ENCODE measurements at places on chromosomes 7 and 10.
A peak's percentile ranks its signal among the peaks of the same experiment; 100 is the strongest.

DNA sequence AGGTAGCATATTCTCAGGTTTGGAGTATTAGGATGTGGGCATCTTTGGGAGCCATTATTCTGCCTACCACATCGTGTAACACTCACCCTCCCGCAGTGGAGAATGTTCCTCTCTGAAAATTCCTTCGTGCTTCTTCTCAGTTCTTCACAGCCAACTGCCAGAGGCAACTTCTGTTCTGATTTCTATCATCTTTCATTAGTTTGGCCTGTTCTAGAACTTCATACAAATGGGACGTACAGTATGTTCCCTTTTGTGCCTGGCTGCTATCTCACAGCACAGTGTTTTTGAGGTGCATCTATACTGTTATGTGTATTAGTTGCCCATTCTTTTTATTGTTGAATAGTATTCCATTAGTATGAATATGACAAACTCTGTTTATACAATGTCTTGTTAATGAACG lies 8.9 kb upstream of the SLC26A3 start:
- DNase-seq = no peak

DNA sequence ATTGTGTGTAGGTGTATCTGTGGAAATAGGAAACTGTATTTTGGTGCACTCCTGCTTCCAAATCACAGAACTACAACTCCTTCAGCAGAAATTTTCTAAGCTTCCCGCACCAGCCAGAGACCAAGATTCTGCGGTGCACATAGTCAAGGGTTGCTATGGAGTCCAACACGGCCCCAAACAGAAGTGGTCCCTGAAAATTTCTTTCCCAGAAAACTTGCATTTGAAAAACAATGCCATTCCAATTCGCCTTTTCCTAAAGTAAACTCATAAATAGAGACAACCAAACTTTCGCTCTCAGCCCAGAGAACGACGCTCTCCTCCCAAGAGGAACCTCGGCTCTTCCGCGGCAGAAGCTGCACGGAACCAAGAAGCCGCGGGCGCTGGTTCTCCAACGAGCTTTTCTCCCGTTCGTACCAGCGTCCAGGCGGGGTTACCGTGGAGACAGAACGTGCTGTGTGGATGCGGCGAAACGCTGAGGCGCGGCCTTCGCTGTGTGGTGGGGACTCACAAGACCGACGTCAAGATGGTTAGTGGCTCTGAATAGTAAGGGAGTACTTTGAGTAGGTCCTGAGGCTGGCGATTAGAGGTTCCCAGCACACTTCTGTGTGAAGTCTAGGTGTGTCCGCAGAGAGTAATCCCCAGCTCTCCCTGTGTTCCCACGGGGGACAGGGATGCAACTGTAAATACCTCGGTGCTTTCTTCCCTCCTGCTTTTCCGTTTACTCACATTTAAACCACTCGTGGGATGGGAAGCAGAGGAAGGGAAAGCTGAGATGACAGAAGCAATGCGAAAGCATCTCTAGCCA lies 24.0 kb upstream of the ZC3HAV1 start:
- DNase-seq = peak; percentile 90

- no peak for DNase-seq
These were observed 7.3 kb upstream of the ELFN1 start for GRCh38 chr7:1662767-1663166.

DNA sequence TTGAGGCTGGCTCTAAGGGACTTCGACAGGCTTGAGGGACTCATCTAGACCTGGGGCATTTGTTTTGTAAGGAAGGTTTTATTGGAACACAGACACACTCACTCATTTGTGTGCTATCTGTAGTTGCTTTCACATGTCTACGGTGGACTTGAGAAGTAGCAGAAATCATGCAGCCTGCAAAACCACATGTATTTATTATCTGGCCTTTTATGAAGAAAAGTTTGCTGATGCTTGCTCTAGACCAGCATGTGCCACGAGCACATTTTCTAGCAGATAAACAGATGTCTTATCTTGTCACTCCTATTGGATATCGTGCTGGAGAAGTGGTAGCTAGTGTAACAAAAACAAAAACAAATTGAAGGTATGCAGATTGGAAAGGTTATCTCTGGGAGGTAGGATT lies 9.8 kb downstream of the UPP1 start:
- no peak for DNase-seq

GRCh38 chr7:6149996-6150395 lies 118.8 kb downstream of the ANKRD61 start:
- DNase-seq = no peak

DNA sequence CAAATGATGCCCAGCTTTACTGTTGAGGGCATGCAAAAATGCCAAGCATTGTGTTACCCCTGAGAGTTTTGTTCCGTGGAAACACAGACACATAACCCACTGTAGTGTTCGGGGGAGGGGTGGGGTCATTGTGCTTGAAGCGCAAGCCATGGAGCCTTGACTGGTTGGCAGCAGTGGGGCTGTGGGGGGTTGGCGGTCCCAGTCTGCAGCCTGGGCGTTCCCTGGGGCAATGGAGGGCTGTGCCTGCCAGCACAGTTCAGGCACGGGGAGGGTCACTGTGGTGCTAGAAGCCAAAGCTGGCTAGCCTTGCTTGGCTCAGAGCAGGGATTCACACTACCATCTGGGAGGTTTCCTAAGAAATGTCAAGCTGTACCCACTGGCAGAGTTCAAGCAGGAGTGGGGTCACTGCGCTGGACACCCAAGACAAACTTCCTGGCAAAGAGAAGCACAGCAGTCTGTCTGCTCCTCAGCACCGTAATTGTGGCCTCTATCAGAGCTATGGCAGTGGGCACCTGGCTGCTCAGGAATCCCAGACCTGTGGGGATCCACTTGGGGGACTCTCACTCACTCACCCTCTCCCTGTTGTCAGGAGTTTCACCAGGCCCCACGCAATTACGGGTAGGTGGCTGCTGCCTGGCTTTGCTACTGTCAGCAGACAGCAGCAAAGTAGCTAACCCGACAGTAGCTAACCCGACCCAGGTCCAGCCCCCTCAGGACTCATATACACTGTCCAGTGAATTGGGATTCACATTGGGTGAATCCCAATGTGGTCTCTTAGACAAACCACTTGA lies 292.4 kb downstream of the ZWINT start:
- no peak for DNase-seq

- no peak for DNase-seq
These were observed 208.7 kb upstream of the PHYHIPL start for GRCh38 chr10:58967551-58968388.

DNA sequence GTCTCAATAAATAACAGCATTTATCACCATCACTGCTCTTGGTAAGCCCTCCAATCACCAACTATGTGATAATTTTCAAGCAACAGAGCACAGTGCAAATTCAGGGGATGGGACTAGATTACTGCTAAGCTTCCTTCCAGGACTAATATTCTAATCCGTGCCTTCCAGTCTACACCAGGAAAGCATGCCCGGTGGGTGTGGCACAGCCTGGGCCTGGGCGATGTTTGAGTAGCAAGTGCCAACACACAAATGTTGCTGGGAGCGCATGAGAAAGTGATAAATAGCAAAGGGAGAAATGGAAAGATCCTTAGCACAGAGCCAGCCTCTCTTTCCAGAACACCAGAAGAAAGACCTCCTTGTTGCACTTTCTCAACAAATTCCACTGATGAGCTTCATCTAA lies 13.5 kb upstream of the TM9SF3 start:
- no peak for DNase-seq

DNA sequence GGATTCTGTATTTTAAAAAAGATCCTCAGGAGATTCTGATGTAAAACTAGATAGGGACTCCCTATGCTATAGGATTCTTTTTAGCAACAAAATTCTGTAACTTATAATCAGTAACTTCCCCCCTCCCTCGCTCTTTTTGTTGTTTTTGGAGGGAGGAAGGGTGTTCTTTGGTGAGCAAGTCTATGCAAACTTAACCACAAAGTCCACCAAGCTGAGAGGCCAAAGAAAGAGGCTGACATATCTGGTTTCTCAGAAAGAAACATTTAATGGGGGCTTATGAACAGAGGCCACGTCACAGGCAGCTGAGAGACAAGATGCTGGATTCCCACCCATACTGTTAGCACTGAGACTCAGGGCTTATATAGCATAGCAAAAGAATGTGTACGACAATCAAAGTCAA lies 14.3 kb upstream of the ABCB5 start:
- no peak for DNase-seq

GRCh38 chr7:106260136-106260561 lies 24.6 kb downstream of the NAMPT start:
- DNase-seq = no peak

GRCh38 chr7:148706368-148706767 lies 7.7 kb downstream of the CUL1 start:
- DNase-seq = no peak

DNA sequence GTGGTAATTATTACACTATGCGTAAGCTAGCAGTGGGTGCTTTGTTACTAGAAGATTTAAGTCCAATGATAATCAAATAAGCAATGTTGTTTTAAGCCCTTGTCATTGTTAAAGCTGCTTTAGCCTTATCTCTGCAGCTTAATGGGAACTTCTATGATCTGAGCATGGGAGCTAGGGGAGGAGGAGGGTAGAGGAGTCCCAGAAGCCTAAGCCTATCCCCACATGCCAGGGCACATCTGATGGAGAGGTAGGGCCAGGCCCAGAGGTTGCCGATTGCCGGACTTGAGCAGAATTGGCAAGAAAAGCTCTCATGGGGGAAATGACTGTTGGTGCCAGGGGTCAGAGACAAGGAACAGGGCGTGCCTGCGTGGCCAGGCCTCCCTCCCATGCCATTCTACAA lies 13.4 kb downstream of the CUBN start:
- DNase-seq = no peak

- peak; percentile 100 for DNase-seq
These were observed at the start of gene MYO1G for GRCh38 chr7:44978511-44979366. MYO1G (minus strand) TSS chr7:44979015; CDS start chr7:44978961, 54 bp downstream.

DNA sequence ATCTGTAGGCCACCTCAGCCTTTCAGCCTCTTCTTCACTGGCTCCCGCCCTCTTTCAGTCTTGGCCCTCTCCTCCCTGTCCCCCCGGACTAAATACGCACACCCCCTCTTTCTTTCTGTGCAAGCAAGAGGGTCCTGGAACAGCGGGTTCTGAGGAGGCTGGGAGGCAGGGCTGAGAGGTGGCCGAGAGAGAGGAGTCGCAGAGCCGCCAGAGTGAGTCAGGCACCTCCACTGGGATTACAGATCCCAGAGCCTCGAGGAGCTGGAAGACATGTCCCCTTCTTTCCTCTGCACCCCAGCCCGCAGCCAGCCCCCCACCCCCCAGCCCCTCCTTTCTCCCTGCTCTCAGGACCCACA lies 182 bp downstream of the CCDC136 start:
- DNase-seq = no peak

DNA sequence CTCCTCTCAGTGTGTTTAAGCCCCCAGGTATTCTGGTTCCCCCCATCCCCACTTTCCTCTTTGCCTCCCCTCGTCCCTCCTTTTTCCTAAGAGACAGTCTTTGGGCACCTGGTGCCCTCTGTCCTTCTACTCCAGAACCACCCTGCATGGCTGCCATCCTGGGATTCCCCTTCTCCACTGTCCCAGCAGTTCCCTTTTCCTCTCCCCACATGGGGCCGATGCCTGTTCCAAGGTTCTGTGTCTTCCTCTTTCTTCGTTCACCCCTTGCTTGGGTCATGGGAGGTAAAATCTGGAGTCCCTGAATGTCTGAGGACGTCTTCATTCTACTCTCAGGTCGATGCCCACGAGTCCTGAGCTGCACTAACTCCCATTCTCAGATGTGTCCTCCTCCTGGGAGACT lies 120.8 kb downstream of the TAX1BP1 start:
- no peak for DNase-seq

DNA sequence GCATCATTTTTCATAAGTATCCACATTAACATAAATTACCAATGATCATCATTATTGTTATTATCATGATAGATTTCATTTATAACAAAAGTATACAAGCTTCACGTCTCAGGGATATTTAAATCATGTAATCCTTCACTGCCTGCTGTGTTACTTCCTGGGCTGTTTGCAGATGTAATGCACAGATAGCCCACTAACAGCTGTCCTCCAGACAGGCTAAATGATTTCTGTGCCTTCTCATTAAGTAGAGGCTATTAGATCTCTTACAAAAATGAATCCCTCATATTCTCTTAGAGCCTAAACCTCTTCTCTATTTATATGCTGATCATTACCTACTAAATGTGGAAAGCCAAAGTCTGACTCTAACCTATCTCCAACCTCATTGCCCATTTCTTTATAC lies 9.3 kb downstream of the PCLO start:
- DNase-seq = no peak

GRCh38 chr10:99827936-99828335 lies 45.5 kb downstream of the ABCC2 start:
- DNase-seq = no peak

DNA sequence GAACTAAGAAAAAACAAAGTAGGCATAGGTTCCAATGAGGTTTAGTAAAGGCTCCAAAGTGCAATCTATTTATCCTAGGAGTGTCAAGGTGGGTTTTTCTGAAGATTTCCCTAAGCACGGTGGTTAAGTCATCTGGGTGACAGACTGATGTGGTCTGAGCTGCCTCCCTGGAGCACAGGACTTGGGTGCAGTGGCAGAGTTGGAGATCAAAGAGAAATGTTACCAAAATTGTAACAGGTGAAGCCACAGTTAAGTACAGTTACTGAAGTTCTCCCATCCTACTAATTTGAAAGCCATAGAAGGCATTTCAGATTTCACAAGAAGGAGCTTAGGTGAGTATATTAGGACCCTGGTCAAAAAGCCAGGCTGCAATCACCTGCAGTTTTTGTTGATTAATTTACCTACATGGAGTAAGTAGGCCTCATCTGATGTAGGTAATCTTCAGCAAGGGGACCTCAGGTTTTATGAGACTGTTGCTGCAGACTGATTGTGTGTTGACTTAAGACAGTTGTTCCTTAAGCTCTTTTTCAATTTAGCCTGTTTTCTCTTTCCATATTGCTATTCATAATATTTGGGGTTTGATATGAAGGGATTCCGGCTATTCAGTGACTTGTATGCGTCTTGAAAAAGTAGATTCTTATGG lies 3.0 kb downstream of the DLX6 start:
- no peak for DNase-seq

GRCh38 chr7:2523941-2524807 lies 4.6 kb downstream of the LFNG start:
- DNase-seq = no peak

DNA sequence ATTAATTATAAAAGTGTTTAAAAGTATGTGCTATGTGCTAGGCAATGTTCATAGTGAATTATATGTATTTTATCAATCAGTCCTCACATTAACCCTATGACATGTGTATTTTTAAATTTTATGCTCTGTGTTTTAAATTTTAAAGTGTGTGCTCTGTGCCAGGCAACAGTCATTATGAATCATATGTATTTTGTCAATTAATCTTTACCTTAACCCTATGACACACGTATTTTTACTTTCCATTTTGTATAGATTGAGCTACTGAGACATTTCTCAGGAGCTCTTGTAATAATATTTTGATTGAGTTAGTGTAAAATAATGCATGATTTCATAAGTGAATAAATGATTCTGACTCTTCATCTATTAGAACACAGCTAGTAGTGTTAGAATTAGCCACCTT lies 117.8 kb downstream of the THSD7A start:
- DNase-seq = no peak

- no peak for DNase-seq
These were observed 162.4 kb downstream of the NOC3L start for GRCh38 chr10:94200146-94200837.

Data from Kasumi-1 (cell line).